ENCODE measurements at places on chromosomes 1 and 21.

GRCh38 chr1:246147524-246148461 lies 359.3 kb downstream of the SMYD3 start:
- no peak for DNase-seq

GRCh38 chr1:32321712-32322291 lies 14.2 kb downstream of the MARCKSL1 start:
- peak; percentile 25 for DNase-seq

- DNase-seq: no peak
Measured at GRCh38 chr1:2564815-2565374, 8.7 kb downstream of the TNFRSF14 start.

GRCh38 chr1:245537992-245538391 lies 383.2 kb downstream of the KIF26B start:
- no peak for DNase-seq

GRCh38 chr1:6860401-6860800 lies 75.1 kb downstream of the CAMTA1 start:
- DNase-seq: no peak

DNA sequence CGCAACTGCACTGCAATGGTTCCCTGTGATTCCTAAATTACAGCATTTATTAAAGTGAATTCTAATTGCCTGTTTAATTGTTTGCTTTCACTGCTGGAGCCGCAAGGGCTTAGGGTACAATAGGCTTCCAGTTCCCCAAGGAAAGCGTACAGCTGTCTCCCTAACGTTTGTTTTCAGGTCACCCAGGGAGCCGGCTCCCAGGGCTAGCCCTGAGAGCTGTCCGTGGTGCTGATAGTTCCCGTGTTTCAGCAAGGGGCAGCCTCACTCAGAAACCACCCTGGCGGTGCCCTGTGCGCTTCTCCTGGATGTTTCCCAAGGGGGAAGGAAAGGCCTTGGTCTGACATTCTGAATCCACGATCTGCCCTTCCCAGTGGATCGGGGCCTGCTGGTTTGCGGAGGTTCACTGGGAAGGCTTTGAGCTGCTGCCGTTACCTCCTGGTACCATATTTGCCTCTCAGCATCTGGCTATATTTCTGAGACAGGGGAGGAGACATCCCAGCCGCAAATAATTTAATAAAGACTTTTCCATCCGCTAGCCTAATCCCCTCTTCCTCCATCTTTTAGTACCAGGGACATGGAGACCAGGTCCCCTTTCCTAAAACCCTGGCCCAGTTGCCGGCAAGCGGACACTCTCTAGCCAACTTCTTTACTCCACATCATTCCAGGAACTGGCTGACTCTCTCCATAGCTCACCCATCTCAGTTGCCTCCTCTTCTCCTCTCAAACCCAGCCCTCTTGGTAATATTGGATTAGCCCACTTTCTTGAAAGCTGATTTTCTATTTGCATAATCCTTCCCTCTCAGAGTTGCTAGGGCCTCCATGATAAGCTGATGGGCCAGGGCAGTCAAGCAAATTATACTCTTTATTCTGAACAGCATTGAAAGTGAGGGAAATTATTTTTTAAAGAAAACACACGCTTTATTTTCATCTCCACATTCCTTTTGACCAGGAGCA lies 149.0 kb downstream of the IGSF21 start:
- DNase-seq: no peak
